ENCODE measurements at places on chromosomes 4 and X. TPM values are rescaled to one million over a fixed set of nuclear protein-coding genes. Genes with fewer than 3 reads are reported as not detected.

- DNase-seq = no peak
- H3K27ac ChIP-seq = no peak overlapping the region
- peaks cover 20% of the 10 kb centered on the region for H3K4me1 ChIP-seq
- no peak overlapping the region for H3K4me3 ChIP-seq
- no peaks in the 10 kb centered on the region for H3K27me3 ChIP-seq
- no peaks in the 10 kb centered on the region for H3K36me3 ChIP-seq
Observed at GRCh38 chr4:142474398-142475087, 371.6 kb downstream of the INPP4B start.

GRCh38 chr4:46946919-46947536 is 38.0 kb upstream of the COX7B2 start:
- no peak overlapping the region for H3K4me3 ChIP-seq
- no peak for DNase-seq
- no peak overlapping the region for H3K27ac ChIP-seq
- H3K4me1 ChIP-seq = no peaks in the 10 kb centered on the region

DNA sequence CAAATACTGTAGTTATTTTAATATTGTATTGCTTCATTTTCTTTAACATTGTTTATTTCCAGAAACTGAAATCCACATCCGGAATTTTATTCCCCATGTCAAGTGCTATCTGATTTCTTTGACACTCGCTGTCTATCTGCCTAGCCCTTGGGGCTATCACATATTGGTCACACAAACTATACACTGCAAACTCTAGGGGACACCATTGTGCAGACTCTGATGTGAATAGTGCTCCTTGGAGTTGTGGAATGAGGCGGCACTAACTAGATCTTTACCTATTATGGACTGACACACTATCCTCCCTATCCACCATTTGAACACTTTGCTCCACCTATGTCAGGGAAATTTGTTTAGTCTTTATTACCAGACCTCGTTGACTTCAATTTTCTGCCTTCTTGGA is 534.5 kb downstream of the GLUD2 start:
- H3K27ac ChIP-seq = no peak overlapping the region
- no peak overlapping the region for H3K4me3 ChIP-seq
- peaks cover 3% of the 10 kb centered on the region for H3K27me3 ChIP-seq
- no peaks in the 10 kb centered on the region for H3K36me3 ChIP-seq

DNA sequence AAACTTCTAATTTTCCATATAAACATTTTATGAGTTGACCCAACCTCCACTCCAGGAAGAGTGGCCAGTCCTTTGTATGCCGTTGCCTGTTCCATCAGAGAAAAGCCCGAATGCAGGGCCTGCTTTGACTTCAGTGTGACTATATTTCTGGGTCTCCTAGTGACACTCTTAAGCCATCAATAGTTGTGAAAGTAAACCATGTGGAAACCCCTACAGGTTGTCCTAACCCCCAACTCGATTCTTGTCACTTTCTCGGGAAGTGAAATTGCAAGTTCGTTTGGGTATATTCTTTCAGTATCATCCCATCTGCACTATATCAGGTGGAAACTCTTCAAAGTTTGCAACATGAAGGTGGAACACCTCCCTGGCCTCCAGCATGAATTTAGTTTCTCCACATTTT is 52.8 kb downstream of the EFHC2 start:
- H3K27ac ChIP-seq = no peak overlapping the region
- H3K36me3 ChIP-seq = no peaks in the 10 kb centered on the region
- DNase-seq = no peak
- H3K27me3 ChIP-seq = no peaks in the 10 kb centered on the region
- no peaks in the 10 kb centered on the region for H3K4me1 ChIP-seq
- no peak overlapping the region for H3K4me3 ChIP-seq

- H3K4me1 ChIP-seq = no peaks in the 10 kb centered on the region
- no peak for DNase-seq
- no peaks in the 10 kb centered on the region for H3K27me3 ChIP-seq
- no peaks in the 10 kb centered on the region for H3K36me3 ChIP-seq
- H3K4me3 ChIP-seq = no peak overlapping the region
- no peak overlapping the region for H3K27ac ChIP-seq
Observed at GRCh38 chrX:113747274-113747973, 836.5 kb upstream of the HTR2C start.

- H3K27ac ChIP-seq = no peak overlapping the region
- H3K27me3 ChIP-seq = peaks cover 3% of the 10 kb centered on the region
- no peaks in the 10 kb centered on the region for H3K4me1 ChIP-seq
- no peaks in the 10 kb centered on the region for H3K36me3 ChIP-seq
- DNase-seq = no peak
- H3K4me3 ChIP-seq = no peak overlapping the region
Observed at GRCh38 chrX:50768801-50769200, 45.2 kb downstream of the SHROOM4 start.

- H3K4me1 ChIP-seq = no peaks in the 10 kb centered on the region
- no peaks in the 10 kb centered on the region for H3K36me3 ChIP-seq
Observed at GRCh38 chr4:109332926-109333464, 30.5 kb upstream of the COL25A1 start.

- no peak for DNase-seq
- no peaks in the 10 kb centered on the region for H3K36me3 ChIP-seq
- no peak overlapping the region for H3K4me3 ChIP-seq
Observed at GRCh38 chr4:82652062-82652461, 90.3 kb upstream of the TMEM150C start.

DNA sequence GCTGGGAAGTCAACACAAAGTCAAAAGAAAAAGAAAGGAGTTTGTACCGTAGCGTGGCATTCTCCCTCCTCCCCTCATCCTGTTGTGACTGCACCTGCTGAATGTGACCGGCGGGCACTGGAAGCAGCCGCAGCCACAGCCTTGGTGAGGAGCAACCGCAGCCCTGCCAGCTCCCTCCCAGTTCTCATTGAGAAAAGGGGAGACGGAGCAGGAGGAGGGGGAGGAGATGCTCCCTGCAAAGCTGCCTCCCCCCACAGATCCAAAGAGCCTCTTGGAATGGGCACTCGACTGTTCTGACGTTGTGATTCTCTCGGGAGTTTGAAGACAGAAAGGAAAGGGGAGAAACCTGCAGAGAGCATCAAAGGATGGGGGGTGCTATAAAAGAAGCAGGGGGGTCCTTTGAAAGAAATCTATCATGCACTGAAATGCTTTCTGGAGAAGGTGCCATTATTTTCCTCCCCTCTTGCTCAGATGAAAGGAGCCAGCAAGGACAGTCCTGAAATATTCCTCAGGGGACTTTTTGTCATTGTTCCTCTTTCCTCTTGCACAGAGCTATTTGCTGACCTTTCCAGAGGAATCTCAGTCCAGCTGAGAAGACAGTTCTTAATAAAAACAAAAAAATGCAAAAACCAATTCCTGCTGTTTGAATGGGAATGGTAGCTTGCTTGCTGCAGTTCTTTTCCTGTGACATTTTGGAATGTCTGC is 429.7 kb downstream of the MAPK10 start:
- no peaks in the 10 kb centered on the region for H3K36me3 ChIP-seq
- peaks cover 4% of the 10 kb centered on the region for H3K27me3 ChIP-seq
- DNase-seq = no peak
- no peak overlapping the region for H3K4me3 ChIP-seq
- H3K27ac ChIP-seq = no peak overlapping the region

GRCh38 chr4:153115322-153116290 is 88.6 kb upstream of the TRIM2 start:
- no peak overlapping the region for H3K27ac ChIP-seq
- H3K4me3 ChIP-seq = no peak overlapping the region
- H3K4me1 ChIP-seq = peaks cover 8% of the 10 kb centered on the region
- H3K36me3 ChIP-seq = no peaks in the 10 kb centered on the region
- H3K27me3 ChIP-seq = no peaks in the 10 kb centered on the region

DNA sequence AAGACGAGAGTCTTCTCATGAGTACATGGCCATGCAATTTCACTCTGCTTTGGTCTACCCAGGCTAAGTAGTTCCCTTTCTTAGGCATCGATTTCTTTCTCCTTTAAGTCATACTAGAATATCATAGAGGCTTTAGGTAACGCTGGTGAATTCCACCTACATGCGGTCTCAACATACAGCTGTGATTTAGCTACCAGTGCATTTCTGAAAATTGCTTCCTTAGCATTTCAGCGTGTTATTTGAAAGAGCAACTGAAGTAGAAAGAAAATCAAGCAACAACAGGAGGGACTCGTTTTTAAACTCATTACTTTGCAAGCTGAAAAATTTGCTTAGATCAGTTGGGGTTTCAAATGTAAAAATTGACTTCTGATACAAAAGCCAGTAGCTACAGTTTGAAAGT is 48.1 kb upstream of the RASGEF1B start:
- no peaks in the 10 kb centered on the region for H3K4me1 ChIP-seq
- DNase-seq = no peak
- H3K4me3 ChIP-seq = no peak overlapping the region
- no peaks in the 10 kb centered on the region for H3K36me3 ChIP-seq

GRCh38 chr4:118213101-118213500 is 139.7 kb downstream of the PRSS12 start:
- H3K27ac ChIP-seq = no peak overlapping the region
- no peak for DNase-seq
- H3K4me3 ChIP-seq = no peak overlapping the region
- H3K27me3 ChIP-seq = peaks cover 1% of the 10 kb centered on the region
- no peaks in the 10 kb centered on the region for H3K4me1 ChIP-seq
- H3K36me3 ChIP-seq = no peaks in the 10 kb centered on the region

GRCh38 chrX:124994404-124994803 is 325.3 kb upstream of the TEX13C start:
- no peaks in the 10 kb centered on the region for H3K36me3 ChIP-seq
- H3K4me3 ChIP-seq = no peak overlapping the region
- DNase-seq = no peak
- no peak overlapping the region for H3K27ac ChIP-seq

DNA sequence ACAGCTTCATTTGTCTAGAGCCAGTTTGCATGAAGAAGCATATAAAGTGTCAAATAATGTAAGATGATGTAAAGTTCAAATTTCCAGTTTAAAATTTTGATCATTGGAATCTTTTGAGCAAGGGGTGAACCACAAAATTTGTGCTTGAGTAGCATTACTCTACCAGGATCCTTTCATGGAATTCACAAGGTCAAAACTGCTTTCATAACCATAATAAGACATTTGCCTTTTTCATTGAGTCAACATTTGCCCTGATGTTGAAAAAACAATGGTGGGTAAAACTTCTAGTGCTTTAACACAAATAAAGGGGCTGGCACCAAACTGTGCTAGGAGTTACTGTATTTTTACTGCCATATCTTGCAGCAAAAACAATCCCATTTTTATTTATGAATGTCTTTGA is 142.2 kb downstream of the GLRA3 start:
- H3K4me3 ChIP-seq = no peak overlapping the region
- H3K27ac ChIP-seq = no peak overlapping the region
- H3K27me3 ChIP-seq = no peaks in the 10 kb centered on the region
- no peak for DNase-seq

- H3K27ac ChIP-seq = no peak overlapping the region
- no peak overlapping the region for H3K4me3 ChIP-seq
- DNase-seq = no peak
- no peaks in the 10 kb centered on the region for H3K36me3 ChIP-seq
- H3K27me3 ChIP-seq = no peaks in the 10 kb centered on the region
- no peaks in the 10 kb centered on the region for H3K4me1 ChIP-seq
Observed at GRCh38 chrX:28756175-28756574, 168.9 kb downstream of the IL1RAPL1 start.

DNA sequence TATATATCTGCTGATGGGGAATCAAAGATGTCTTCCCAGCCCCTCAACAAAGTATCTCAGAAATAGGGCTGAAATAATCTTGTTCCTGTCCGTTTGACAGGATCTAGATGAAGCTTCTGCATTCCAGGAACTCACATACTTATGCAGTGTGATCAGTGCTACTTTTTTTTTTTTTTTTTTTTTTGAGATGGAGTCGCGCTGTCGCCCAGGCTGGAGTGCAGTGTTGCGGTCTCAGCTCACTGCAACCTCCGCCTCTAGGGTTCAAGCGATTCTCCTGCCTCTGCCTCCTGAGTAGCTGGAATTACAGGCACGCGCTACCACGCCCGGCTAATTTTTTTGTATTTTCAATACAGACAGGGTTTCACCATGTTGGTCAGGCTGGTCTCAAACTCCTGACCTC is 36.4 kb downstream of the DHX15 start:
- peaks cover 43% of the 10 kb centered on the region for H3K36me3 ChIP-seq
- DNase-seq = no peak
- no peak overlapping the region for H3K27ac ChIP-seq
- no peaks in the 10 kb centered on the region for H3K27me3 ChIP-seq
- H3K4me3 ChIP-seq = no peak overlapping the region

The BMP15 gene
- total RNA-seq = not detected

The SERPINA7 gene
- total RNA-seq = not detected

The ARHGAP10 gene
- total RNA-seq = 3.6 TPM

The SMIM31 gene
- not detected for total RNA-seq

The ACSL4 gene
- 58.5 TPM for total RNA-seq
